Cerebellum (tissue), 4 donors: ENCODE measurements at places on chromosomes 5 and 9.

DNA sequence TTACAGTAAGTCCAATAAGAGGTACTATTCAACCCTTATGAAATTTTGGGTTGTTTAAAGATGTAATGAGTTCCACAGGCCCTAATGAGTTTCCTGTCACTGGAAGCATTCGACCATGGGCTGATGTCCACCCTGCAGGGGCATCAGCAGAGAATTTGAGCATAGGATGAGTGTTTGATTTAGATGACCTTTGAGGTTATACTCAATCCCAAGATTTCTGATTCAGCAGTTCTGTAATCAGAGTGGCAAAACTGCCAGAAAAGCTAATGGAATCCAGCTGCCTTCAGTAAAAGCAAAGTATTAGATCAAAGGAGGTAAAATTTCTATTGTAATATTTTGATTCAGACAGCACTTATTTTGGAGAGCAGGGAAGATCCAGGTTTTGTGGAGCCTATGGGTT lies 68.3 kb downstream of the COX7C start:
- no peak for DNase-seq

- DNase-seq: no peak
These were observed 316.1 kb downstream of the PSAT1 start for GRCh38 chr9:78613006-78613405.

GRCh38 chr9:27329291-27329690 lies 32.3 kb upstream of the EQTN start:
- no peak for DNase-seq

DNA sequence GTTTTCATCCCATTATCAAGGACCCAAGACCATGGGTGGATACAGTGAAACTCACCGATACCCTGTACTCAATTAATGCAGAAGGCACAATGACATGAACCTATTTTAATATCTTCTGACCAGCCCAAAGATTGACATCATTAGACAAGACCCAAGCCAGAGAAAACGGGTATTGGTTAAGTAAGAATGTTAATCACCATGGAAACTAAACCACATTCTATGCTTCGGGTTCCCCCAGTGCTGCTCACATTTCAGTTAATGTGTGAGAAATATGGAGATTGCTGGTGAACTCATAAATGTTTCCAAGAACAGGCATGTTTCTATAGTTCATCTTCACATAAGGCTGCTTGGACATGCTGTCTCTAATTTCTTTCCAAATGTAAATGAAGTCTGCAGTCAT lies 77.0 kb downstream of the IRX2 start:
- DNase-seq: no peak

DNA sequence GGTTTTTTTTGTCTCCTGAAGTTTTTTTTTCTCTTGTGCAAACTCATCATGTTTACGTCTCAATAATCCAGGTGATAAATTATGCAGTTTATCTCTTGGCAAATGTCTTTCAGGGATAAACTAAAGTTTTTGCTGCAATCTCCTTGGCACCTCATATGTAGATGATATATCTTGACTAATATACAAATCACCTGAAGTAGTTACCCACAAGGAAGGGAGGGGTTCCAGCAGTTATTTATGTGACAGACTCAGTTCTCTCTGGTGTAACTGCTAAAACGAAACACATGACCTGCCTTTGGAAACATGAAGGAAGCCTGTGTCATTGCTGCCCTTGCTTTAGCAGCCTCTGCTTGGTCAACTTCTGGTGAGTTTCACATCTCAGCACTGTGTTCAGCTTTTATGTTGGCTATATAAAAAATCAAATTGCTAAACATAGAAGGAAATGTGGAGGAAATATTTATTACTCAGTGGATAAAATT lies 39.3 kb upstream of the KIAA1958 start:
- DNase-seq: no peak

- DNase-seq: no peak
These were observed 63.4 kb downstream of the TRIM32 start for GRCh38 chr9:116750510-116750909.

GRCh38 chr5:36079200-36079781 lies 12.6 kb upstream of the UGT3A2 start:
- peak; percentile 38 for DNase-seq

- DNase-seq: no peak
These were observed 382.9 kb upstream of the RFX3 start for GRCh38 chr9:3908731-3909130.

DNA sequence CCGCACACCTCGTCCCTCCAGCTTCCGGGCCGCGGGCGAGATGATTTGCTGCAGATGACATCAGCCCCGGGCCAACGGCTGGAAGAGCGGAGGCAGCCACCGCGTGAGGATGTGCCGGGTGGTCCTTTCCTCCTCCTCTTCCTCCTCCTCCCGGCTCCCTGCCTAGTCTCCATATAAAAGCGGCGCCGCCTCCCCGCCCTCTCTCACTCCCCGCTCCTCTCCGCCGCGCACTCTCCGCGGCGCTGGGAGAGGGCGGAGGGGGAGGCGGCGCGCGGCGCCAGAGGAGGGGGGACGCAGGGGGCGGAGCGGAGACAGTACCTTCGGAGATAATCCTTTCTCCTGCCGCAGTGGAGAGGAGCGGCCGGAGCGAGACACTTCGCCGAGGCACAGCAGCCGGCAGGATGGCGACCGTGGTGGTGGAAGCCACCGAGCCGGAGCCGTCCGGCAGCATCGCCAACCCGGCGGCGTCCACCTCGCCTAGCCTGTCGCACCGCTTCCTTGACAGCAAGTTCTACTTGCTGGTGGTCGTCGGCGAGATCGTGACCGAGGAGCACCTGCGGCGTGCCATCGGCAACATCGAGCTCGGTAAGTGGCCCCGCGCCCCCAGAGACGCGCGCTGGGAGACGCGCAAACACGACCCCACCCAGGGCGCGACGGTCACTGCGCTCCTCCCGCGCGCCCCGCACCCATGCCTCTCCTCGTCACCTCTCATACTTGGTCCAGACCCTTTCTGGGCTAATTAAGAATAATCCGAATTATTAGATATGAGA lies at the start of gene MAP1B:
Gene MAP1B (plus strand): TSS at position 345 of the 770 bp plus-strand sequence. CDS start 57 bp downstream, at position 402.
- peak; percentile 90 for DNase-seq

- DNase-seq: no peak
These were observed 34.9 kb downstream of the APBA1 start for GRCh38 chr9:69637193-69637816.

GRCh38 chr9:73981405-73981804 lies 515.7 kb upstream of the RORB start:
- no peak for DNase-seq

GRCh38 chr5:146832985-146833732 lies 45.4 kb downstream of the PPP2R2B start:
- no peak for DNase-seq

GRCh38 chr5:179188636-179189035 lies 128.5 kb downstream of the ZNF354C start:
- no peak for DNase-seq

DNA sequence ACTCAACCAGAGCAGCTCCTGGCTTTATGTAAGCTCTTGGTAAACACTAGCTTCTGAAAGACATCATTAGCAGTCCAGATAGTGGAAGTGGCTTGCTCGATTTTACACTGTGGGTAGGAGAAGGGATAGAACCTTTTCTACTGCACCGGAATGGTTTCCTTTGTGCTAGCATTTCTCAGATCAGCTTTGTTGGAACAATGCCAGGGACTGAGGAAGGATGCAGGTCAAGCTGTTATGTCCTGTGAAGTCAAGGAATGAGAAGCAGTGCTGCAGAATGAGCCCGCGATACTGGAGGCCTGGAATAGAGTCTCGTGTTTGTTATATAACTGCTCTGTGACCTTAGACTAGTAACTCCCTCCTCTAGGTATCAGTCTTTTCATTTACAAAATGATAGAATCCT lies 233.6 kb downstream of the GABRB2 start:
- DNase-seq: peak; percentile 49
